ENCODE measurements at places on chromosomes 1 and 21.
A peak's percentile ranks its signal among the peaks of the same experiment; 100 is the strongest.

DNA sequence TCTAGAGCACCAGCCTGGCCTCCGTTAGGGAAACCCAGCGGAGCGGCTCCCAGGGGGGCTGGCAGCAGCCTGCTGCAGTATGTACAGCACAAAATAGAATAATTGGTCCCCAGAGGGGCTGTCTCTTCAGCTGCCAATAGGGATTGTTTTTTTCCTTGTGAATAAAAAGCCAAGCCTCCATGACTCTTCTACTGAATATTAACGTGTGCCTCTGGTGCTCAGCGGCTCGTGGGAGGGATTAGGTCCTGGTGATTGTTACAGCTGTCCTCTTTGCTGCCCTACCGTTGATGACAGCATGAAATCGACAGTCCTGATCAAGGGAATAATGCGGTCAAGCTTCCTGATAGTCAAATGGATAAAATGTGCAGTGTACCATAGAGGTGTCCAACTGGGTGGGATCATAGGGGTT, 190.7 kb upstream of the RUNX1 start:
- peaks cover 20% of the 10 kb centered on the region for H3K36me3 ChIP-seq
- H3K4me1 ChIP-seq = peaks cover 19% of the 10 kb centered on the region
- no peak overlapping the region for H3K27ac ChIP-seq
- H3K27me3 ChIP-seq = peaks cover 3% of the 10 kb centered on the region
- no peak overlapping the region for H3K4me3 ChIP-seq
- no peak for DNase-seq

- no peak overlapping the region for H3K27ac ChIP-seq
- no peaks in the 10 kb centered on the region for H3K4me1 ChIP-seq
- H3K4me3 ChIP-seq = no peak overlapping the region
- peaks cover 8% of the 10 kb centered on the region for H3K36me3 ChIP-seq
Observed at GRCh38 chr1:90945287-90945686, 76.5 kb downstream of the ZNF644 start.

DNA sequence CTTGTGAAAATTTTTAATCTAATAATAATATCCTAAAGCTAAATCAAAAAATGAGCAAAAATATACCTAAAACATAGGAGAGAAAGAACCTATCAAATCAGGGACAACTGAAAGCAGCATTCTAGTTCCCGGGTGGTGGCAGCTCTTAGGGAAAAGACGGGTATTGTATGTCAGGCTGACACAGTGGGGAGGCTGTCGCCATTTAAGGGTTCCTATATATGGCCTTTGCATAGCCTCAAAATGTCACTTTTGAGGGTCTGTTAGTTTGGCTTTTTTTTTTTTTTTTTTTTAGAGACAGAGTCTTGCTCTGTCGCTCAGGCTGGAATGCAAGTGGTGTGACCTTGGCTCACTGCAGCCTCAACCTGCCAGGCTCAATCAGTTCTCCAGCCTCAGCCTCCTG, 6.0 kb downstream of the CLSTN1 start:
- no peaks in the 10 kb centered on the region for H3K27me3 ChIP-seq
- H3K27ac ChIP-seq = no peak overlapping the region
- H3K36me3 ChIP-seq = peaks cover 24% of the 10 kb centered on the region
- H3K4me3 ChIP-seq = no peak overlapping the region
- no peak for DNase-seq
- H3K4me1 ChIP-seq = peaks cover 18% of the 10 kb centered on the region

GRCh38 chr1:179955287-179955680, 674 bp downstream of the CEP350 start:
- no peaks in the 10 kb centered on the region for H3K36me3 ChIP-seq
- no peak for DNase-seq
- H3K4me3 ChIP-seq = peak overlapping the region; percentile 86

- H3K27ac ChIP-seq = no peak overlapping the region
- no peaks in the 10 kb centered on the region for H3K27me3 ChIP-seq
- H3K36me3 ChIP-seq = no peaks in the 10 kb centered on the region
- no peak overlapping the region for H3K4me3 ChIP-seq
- peaks cover 42% of the 10 kb centered on the region for H3K4me1 ChIP-seq
Observed at GRCh38 chr1:117635805-117636204, 30.0 kb downstream of the TENT5C start.
